ENCODE measurements at places on chromosomes 1 and 21.

DNA sequence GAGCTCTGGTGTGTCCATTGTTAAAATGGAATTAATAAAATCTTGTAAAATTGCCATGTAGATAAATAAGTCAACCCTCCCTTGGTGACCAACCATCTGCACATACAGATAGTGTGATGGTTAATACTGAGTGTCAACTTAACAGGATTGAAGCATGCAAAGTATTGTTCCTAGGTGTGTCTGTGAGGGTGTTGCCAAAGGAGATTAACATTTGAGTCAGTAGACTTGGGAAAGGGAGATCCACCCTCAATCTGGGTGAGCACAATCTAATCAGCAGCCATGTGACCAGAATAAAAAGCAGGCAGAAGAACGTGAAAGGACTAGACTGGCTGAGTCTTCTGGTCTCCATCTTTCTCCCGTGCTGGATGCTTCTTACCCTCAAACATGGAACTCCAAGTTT lies 174.8 kb downstream of the LTN1 start:
- no peak for DNase-seq

GRCh38 chr1:197659171-197659570 lies 116.1 kb downstream of the DENND1B start:
- no peak for DNase-seq

DNA sequence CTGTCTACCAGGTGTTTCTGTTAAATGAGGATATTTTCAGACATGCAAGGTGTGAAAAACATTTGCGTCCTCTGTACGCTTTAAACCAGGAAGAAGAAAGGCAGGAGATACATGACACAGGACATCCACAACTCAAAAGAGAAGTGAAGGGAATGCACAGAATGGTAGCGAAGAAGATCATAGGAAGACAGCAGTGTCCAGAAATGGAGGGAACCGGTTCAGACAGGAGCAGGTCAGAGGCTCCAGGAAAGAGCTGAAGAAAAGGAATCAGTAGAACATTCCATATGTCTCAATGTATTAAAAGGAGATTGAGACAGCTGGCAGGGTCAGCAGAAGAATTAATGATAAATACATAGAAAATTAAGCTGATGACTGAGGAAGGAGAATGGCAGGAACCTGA lies 190.9 kb downstream of the CDC7 start:
- no peak for DNase-seq

GRCh38 chr1:78500529-78500928 lies 9.8 kb downstream of the PTGFR start:
- DNase-seq: no peak

DNA sequence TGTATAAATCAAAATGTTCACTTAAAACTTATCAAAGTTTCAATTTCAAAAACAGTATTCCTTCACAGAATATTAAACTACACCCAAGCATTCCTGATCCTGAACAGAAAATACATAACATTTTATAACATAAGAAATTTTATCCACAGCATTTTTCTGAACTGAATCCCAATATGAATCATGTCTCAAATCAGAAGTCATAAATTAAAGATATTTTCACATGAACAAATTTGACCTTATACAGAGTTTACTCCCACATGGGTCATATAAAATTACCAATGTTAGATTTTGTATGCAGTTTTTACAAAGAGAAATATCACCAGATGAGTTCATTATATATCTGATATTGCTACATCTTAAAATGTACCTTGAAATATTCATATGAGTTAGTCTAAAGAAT lies 48.6 kb upstream of the ASPM start:
- DNase-seq: no peak

DNA sequence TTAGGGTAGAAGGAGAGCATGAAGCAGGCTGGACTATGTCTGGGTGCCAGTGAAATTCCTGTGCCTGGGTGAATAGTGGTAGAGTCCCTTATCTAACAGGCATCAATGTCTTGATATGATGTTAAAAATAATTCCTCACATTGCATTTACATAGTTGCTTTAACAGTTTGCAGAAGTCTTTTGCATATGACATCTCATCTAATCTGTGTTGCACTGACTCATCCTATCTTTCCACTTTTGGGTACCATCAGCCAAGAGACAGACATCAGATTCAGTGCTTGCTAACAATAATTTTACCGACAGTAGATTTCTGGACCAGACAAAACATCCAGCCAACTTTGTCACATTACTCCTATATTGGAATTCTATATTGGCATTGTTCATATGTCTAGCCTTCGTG lies 92.5 kb downstream of the WDR64 start:
- no peak for DNase-seq

GRCh38 chr1:223337174-223337869 lies 26.7 kb downstream of the SUSD4 start:
- no peak for DNase-seq

DNA sequence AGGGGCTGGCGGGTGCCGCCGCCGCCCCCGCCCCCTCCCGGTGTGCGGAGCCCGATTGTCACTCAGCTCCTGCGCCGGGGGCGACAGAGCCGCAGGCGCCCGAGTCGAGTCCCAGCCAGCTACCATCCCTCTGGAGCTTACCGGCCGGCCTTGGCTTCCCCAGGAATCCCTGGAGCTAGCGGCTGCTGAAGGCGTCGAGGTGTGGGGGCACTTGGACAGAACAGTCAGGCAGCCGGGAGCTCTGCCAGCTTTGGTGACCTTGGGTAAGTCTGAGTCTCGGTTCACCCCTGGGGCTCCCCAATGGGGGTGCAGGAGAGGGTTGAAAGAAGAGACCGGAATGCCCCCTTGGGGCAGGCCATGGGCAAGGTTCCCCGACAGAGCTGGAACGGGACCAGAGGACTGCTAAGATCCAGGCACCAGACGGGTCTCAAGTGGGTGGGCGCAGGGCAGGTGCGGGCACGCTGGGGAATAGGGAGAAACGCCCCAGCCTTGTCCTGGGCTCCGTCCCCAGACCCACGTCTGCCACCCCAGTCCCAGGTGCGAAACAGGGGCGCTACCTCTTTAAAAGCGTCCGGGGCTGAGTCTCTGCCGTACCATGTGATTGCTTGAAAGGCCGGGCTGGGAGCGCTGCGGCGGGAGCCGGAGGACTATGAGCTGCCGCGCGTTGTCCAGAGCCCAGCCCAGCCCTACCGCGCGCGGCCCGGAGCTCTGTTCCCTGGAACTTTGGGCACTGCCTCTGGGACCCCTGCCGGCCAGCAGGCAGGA lies at the start of gene ADORA1:
Gene ADORA1 (plus strand): TSS at position 61 of the 765 bp plus-strand sequence. CDS start 1,116 bp downstream, outside the sequence.
- DNase-seq: peak; percentile 14

- no peak for DNase-seq
Observed at GRCh38 chr21:36856643-36857042, 109.8 kb downstream of the HLCS start.

DNA sequence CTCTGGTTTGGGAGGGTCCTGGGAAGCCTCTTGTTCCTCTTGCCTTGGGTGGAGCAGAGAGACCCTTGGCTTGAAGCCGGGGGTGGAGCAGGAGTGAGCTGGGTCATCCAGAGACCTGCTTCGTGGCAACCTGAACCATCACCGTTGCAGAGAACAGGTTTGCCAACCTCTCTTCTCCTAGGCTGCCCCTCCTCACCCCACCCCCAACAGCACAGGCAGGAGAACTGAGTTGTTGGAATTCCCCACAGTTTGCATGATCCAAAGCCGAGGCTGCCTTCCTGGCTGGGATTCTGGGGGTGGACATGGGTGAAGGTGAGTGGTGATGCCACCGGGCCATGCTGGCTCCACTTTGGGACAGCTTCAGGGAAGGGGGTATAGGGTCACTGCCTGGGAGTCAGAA lies 2.2 kb downstream of the WNT4 start:
- DNase-seq: no peak

All from stimulated activated CD4-positive, alpha-beta T cell treated with anti-CD3 and anti-CD28 coated beads, Interleukin-15, amount 100 ng/mL, for 24 hours (primary cell).